Fibroblast of lung (primary cell): ENCODE measurements at places on chromosomes 2 and 18. TPM values are rescaled to one million over a fixed set of nuclear protein-coding genes. Genes with fewer than 3 reads are reported as not detected.

Gene SPEG
- total RNA-seq: 13.1 and 20.1 TPM in 2 replicates

Gene UPP2
- total RNA-seq: not detected in 2 replicates

Gene ALPG
- not detected in 2 replicates for total RNA-seq

Gene OTX1
- 0.17 TPM in 1 of 2 replicates, not detected in the other for total RNA-seq

Gene ACMSD
- not detected in 2 replicates for total RNA-seq

Gene RGPD4
- total RNA-seq: under 0.01 TPM in 1 of 2 replicates, not detected in the other

Gene DSEL
- 51.1 and 157 TPM in 2 replicates for total RNA-seq

Gene SERPINB12
- total RNA-seq: not detected in 2 replicates

Gene DYSF
- total RNA-seq: under 0.01 TPM in 1 of 2 replicates, not detected in the other
